NCI-H774 (cell line): ENCODE measurements at places on chromosomes 16 and 17.
A peak's percentile ranks its signal among the peaks of the same experiment; 100 is the strongest.

- no peak for DNase-seq
Observed at GRCh38 chr16:17520561-17520960, 49.8 kb upstream of the XYLT1 start.

GRCh38 chr17:76810956-76811355 lies 57.2 kb upstream of the MGAT5B start:
- peak; percentile 23 for DNase-seq

- DNase-seq: no peak
Observed at GRCh38 chr16:11301645-11302501, 20.7 kb upstream of the PRM1 start.

- DNase-seq: no peak
Observed at GRCh38 chr17:77382356-77382911, 241.7 kb downstream of the SEC14L1 start.

- DNase-seq: no peak
Observed at GRCh38 chr17:38872027-38872511, 2.2 kb downstream of the LASP1 start.

DNA sequence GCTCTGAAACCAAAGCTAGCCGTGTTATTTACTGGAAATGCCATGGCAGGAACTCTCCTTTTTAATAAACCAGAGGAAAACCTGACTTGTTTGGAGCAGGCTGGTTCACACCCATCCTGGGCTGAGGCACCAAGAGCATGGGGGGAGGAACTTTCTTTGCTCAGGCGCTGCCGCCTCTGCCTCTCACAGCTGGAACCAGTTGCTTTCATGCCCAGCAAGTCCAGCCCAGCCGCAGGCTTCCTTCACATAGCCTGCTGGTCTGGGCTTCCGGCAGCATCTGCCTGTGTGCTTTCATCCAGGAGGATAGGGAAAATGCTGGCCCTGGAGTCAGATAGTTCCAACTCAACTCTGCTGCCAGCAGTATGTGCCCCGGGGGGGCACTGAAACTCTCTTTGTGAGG lies 88.1 kb upstream of the ASIC2 start:
- no peak for DNase-seq

DNA sequence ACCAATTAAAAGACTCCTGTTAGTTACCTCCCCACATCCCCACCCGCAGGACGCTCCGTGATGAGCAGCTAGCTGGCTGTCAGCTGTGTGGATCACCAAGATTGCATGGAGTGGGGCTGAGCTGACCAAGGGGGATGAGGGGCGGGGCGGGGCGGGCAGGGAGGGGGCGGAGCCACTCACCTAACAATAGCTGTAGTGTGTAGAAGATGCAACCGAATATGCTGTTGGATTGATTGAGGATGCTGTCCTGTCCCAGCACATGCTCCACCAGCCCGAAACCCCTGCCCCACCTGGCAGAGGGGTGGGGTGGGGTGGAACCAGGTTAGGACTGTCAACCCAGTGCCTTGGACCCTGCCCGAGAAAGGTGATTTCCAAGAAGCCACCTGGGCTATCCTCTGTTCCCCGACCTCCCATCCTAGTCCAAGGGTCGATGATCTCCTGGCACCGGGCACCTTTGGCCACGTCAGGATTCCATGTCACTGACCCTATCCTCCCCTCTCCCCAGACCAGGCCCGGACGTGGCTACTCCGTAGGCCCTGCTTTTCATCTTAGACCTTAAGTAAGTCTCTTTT lies 1.4 kb downstream of the VKORC1 start:
- DNase-seq: no peak

GRCh38 chr17:40452921-40453378 lies 9.7 kb downstream of the IGFBP4 start:
- no peak for DNase-seq

DNA sequence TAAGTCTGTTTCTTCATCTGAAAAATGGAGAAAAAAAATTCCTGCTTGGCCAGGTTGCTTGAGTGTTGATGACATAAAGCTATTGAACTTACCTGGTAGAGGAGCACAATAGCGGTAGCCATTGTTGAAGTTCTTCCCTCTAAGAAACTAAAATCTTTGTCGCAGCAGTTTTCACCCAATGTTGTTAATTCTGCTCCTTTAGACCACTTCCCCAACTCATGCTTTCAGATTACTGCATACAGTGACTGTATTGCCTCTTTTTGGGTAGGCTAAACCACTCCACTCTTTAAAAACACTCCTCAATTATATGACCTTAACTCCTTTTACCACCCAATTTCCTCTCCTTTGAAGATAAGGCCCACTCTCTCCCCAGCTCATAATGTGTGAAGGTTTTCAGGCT lies 35.7 kb upstream of the CCL2 start:
- DNase-seq: no peak

DNA sequence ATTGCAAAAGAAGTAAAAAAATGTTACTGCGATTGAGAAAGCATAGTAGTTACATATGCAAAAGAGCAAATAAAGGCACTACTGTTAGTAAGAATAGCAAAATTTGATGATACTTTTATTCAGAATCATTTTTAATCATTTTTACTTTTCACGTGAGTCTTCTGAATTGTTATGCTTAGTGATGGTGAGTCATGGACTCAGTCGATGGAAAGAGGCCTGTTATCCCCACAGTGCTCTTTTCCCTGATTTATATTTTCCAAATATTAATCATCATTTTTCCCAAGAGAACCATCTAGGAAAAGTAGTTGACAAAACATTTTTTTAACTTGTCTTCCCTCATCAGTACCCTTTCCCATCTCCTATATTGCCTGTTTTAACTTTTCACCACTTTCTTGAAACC lies 181.1 kb downstream of the CHD9 start:
- no peak for DNase-seq

- no peak for DNase-seq
Observed at GRCh38 chr16:85557971-85558657, 55.0 kb upstream of the GSE1 start.

- no peak for DNase-seq
Observed at GRCh38 chr17:76076765-76077583, 2.0 kb upstream of the ZACN start.

DNA sequence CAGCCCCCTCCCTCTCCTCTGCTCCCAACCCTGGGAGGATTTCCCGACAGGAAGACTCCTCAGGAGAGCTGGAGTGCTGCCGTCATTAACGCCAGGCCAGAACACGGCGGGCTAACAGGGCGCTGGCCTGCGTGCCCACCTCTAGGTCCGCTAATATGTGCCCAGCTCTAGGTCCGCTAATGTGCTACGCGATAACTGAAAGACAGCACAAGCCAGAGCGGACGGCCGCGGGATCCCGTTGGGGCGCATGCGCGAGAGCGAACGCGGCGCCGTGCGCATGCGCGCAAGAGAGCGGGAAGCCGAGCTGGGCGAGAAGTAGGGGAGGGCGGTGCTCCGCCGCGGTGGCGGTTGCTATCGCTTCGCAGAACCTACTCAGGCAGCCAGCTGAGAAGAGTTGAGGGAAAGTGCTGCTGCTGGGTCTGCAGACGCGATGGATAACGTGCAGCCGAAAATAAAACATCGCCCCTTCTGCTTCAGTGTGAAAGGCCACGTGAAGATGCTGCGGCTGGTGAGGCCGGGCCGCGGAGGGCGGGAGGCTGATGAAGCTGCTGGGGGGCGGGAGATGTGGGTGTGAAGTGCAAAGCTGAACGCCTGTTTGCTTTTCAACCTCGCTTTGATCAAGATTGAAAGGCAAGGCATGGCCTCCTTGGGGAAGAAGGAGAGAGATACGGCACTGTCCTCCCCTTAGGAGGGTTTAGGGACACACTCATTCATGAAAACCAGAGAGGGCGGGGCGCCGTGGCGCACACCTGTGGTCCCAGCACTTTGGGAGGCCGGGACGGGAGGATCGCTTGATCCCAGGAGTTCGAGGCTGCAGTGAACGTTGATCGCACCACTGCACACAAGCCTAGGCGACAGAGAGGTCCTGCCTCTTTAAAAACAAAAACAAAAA lies at the start of gene CKLF:
CKLF (plus strand) TSS at position 291 of the 892 bp plus-strand sequence; CDS start at position 431, 140 bp downstream.
- DNase-seq: peak; percentile 71

DNA sequence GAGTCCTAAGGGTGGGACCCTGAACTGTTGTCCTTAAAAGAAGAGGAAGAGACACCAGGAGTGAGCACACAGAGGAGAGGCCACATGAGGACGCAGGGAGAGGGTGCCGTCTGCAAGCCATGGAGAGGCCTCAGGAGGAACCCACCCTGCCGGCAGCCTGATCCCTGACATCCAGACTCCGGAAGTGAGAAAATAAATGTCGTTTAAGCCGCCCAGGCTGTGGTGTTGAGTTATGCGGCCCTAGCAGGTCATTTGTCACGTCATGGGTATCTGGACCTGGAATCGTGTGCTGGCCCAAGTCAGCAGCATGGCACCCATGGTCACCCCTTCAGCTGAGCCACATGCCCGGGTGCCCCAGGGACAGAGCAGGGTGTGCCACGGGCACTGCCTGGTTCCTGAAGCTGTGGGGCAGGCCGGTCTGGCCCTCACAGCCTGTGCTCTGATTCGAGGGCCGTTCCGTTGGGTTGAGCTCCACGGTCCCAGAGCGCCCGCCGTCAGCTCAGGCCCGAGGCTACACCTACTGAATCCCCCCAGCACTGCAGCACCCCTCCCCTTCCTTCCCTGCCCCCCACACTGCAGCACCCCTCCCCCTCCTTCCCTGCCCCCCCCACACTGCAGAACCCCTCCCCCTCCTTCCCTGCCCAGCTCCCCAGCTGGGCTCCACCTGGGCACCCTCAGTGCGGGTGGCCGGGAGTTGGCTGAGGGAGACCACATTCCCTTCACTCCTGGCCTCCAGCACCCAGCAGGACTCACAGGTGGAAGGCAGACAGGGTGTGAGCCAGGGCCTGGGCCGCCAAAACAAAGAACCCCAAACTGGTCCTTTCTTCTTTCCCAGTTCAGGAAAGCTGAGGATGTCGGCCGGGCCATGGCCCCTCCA lies 2.7 kb upstream of the CCDC57 start:
- no peak for DNase-seq

- DNase-seq: no peak
Observed at GRCh38 chr17:49067163-49067562, 65.4 kb upstream of the B4GALNT2 start.

DNA sequence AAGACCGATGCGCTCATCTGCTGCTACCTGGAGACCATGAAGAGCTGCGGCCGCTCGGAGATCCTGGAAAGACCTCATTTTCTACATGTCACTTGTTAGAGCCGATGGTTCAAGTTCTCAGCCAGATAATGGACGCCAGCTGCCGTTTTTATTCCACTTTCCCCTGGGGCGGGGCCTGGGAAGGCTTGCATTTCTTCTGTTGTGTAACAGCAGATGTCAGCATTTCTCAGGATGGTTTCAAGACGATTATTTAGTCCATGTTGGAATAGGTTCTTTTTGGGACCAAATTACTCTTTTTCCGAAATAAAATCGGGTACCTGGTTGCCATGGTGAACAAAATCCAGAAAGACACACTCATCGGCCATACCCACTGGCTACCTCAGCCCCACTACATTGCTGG lies 1418.3 kb downstream of the CDH11 start:
- DNase-seq: no peak

GRCh38 chr17:39739885-39740356 lies 2.2 kb downstream of the GRB7 start:
- DNase-seq: no peak

GRCh38 chr16:87424266-87424665 lies 32.1 kb downstream of the MAP1LC3B start:
- no peak for DNase-seq

- DNase-seq: no peak
Observed at GRCh38 chr16:17470908-17471718, at the start of gene XYLT1. Gene XYLT1, minus strand, starts transcription at chr16:17470960. Its CDS starts 164 bp downstream, at chr16:17470796.

GRCh38 chr17:561116-561515 lies 153.5 kb downstream of the VPS53 start:
- DNase-seq: no peak

- no peak for DNase-seq
Observed at GRCh38 chr17:34850023-34850422, 111.2 kb downstream of the CCT6B start.

DNA sequence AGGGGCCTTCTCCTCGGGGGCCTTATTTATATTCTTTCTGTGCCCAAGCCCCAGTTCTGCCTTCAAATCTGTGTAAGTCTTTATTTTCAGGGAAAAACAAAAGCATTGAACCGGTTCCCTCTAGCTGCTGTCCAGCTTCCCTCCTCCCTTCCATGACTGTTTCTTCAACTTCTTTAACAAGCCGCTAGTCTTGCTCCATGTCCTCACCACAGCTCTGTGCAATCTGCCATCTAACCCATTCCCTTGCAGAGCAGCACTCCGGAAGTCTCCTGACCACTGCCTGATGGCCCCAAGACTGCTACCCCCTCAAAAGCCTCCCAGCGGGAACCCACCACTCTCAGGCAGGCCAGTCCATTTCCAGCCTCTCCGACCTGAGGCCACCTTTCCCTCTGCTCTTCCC lies 16.9 kb downstream of the EMC8 start:
- DNase-seq: no peak

DNA sequence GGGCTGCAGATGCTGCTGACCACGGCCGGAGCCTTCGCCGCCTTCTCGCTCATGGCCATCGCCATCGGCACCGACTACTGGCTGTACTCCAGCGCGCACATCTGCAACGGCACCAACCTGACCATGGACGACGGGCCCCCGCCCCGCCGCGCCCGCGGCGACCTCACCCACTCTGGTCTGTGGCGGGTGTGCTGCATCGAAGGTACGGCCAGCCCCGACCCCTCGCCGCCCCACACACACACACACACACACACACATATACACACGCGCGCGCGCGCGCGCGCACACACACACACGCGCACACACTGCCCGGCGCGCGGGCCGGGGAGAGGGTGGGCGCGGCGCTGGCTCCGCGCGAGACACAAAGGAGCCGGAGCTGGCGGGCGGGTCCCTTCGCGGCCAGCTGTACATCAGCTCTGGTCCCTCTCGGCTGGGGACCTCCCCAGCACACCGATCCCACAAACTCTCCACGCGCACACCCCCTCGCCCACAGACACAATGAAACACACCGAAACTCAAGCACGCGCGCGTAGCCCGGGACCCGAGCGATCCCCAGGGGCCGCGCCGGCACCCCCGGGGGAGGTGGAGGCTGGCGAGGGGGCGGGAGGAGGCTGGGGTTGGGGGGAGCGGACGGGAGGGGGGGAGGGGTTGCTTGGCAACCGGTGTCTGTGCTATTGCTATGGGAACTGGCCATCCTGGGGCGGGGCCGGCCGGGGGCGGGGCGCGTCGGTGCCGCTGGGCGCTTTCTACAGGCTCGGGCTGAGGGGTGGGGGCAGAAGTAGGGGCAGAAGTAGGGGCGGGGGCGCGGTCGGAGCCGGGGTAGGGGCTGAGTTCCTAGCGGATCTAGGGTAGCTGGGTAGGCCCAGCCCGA lies 658 bp downstream of the CACNG4 start:
- peak; percentile 74 for DNase-seq

GRCh38 chr17:27756467-27757371 lies 43.6 kb downstream of the NOS2 start:
- DNase-seq: no peak

DNA sequence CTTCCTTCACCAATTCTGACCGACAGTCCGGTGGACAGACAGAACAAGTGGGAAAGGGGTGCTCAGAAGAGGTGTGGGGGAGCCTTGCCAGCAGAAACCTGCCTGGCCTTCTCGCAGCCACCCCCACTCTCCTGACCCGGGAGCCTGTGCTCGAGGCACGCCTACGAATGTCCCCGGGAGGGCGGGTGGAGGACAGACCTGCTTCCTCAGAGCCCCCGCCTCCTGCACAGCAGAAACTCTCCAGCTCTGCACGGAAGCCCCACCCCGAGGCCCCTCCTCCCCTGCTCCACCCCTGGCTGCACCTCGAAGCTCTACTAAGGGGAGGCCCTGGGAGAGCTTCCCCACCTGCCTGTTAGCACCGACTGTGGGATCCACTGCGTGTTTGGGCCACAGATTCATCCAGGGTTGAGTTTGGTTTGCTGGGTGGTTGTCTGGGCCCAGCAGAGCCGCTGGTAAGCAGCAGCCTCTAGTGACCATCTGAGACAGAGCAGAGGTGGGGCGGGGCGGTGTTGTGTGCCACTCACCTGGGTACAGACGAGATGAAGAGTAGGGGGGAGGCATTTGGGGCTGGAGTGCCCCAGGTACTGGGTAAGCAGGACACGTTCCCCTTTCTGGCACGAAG lies 6.2 kb downstream of the TAF1C start:
- DNase-seq: no peak
